ENCODE measurements at places on chromosomes 12 and 14. TPM values are rescaled to one million over a fixed set of nuclear protein-coding genes. Genes with fewer than 3 reads are reported as not detected.

Gene IQSEC3
- total RNA-seq, result not detected

DNA sequence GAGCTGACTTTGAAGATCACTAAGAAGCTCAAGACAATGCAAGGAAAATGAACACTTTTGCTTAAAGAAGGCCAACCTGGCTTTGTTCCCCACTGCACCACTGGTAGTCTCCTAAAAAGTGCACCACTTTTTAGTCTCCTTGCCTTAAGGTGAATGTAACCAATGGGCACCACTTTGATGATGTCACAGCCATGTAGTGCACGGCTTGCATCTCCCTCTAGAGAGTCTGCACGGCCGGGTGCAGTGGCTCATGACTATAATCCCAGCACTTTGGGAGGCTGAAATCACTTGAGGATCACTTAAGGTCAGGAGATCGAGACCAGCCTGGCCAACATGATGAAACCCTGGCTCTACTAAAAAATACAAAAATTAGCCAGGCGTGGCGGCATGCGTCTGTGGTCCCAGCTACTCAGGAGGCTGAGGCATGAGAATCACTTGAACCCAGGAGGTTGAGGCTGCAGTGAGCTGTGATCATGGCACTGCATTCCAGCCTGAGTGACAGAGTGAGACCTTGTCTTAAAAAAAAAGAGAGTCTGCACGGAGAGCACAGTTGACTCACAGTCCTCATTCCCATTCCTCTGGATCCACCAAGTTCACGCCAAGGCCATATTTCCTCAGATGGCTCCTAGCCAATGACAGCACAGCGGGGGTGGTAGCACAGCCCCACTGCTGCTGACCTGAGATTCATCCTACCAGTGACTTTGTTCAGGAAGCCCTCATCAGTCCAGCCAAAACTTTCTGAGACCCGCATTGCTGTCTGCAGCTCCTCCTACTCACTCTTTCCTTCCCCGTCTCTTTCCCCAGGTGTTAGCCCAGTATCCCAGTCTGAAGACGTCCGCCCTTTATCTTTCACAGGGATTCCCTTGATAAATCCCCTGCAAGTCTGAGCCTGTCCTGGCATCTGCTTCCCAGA lies 16.5 kb upstream of the IFT81 start:
- 0 out of 2 replicates have a peak, but pooled peaks cover 3% of the 10 kb centered on the region for H3K4me1 ChIP-seq
- H3K4me3 ChIP-seq, result no peak overlapping the region
- DNase-seq, result no peak
- H3K27me3 ChIP-seq, result no peaks in the 10 kb centered on the region

Gene SIX1
- 9.4 TPM for total RNA-seq

DNA sequence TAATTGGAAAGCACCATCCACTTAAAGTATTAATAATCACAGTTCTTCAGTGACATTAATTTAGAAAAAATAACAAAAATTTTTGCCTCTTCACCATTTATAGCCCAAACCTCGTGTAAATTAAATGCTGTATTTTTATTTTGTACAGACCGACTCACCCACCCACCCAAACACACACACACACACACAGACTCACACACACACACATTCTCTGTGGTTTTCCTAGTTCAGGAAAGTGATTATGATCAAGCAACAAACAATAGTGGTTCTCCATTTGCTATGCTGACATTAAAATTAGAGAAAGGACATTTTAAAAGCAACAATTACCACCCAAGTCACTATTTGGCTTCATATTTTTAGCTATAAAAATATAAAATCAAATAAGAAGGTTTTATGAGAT lies 112.5 kb upstream of the FLRT2 start:
- no peaks in the 10 kb centered on the region for H3K27me3 ChIP-seq
- no peaks in the 10 kb centered on the region for H3K4me1 ChIP-seq
- H3K27ac ChIP-seq, result no peak overlapping the region

All from PC-9 (cell line).